Stimulated activated CD4-positive, alpha-beta T cell treated with anti-CD3 and anti-CD28 coated beads, Interleukin-12 subunit alpha, Interleukin-12 subunit beta, amount 100 ng/mL, for 4 hours (primary cell): ENCODE measurements at places on chromosomes 5 and 9.

DNA sequence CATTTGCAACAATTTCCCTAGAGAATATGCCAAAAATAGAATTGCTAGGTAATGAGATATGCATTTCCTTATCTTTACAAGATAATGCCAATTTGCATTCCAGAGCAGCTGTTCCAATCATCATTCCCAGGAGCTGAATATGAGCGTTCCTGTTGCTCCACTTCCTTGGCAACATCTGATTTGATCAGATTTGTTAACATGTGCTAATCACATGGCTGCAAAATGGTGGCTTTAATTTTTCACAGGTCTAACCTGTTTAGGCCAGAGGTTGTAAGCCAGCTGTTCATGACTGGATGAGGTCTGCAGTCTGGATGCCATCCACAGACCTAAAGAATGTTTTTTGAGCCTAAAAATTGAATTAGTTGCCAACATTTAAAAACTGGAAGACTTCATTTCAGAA is 220.7 kb upstream of the IL12B start:
- no peak for DNase-seq

- DNase-seq: no peak
These were observed 200.1 kb downstream of the MEF2C start for GRCh38 chr5:88682881-88683361.

- DNase-seq: no peak
These were observed 155.7 kb downstream of the GLIS3 start for GRCh38 chr9:4143936-4144717.

GRCh38 chr9:135490166-135490870 is 10.2 kb upstream of the MRPS2 start:
- no peak for DNase-seq

- DNase-seq: no peak
These were observed 453 bp downstream of the CPEB4 start for GRCh38 chr5:173888473-173889131.

- no peak for DNase-seq
These were observed 213.9 kb upstream of the FBXL7 start for GRCh38 chr5:15285901-15286583.
